ENCODE measurements at places on chromosomes 5 and 9. TPM values are rescaled to one million over a fixed set of nuclear protein-coding genes. Genes with fewer than 3 reads are reported as not detected.

SLC23A1 gene
- 0.66 TPM for total RNA-seq

TRAF1 gene
- total RNA-seq = 8.2 TPM

GCNT4 gene
- 3.3 TPM for total RNA-seq

TXN gene
- total RNA-seq = 93.1 TPM

TAF1L gene
- not detected for total RNA-seq

ENTPD2 gene
- 1.6 TPM for total RNA-seq

MEIKIN gene
- 39.2 TPM for total RNA-seq

ZBTB34 gene
- total RNA-seq = 7.5 TPM

ROR2 gene
- total RNA-seq = 4.0 TPM

SHROOM1 gene
- total RNA-seq = 19.5 TPM

SLC9A3 gene
- 4.7 TPM for total RNA-seq

MFAP3 gene
- 14.3 TPM for total RNA-seq

MVB12B gene
- 9.9 TPM for total RNA-seq

GRCh38 chr5:171911152-171911551, 95.3 kb downstream of the FBXW11 start:
- H3K27me3 ChIP-seq = no peaks in the 10 kb centered on the region
- no peak overlapping the region for H3K4me3 ChIP-seq
- no peaks in the 10 kb centered on the region for H3K36me3 ChIP-seq
- peaks cover 49% of the 10 kb centered on the region for H3K4me1 ChIP-seq
- DNase-seq = no peak

DNA sequence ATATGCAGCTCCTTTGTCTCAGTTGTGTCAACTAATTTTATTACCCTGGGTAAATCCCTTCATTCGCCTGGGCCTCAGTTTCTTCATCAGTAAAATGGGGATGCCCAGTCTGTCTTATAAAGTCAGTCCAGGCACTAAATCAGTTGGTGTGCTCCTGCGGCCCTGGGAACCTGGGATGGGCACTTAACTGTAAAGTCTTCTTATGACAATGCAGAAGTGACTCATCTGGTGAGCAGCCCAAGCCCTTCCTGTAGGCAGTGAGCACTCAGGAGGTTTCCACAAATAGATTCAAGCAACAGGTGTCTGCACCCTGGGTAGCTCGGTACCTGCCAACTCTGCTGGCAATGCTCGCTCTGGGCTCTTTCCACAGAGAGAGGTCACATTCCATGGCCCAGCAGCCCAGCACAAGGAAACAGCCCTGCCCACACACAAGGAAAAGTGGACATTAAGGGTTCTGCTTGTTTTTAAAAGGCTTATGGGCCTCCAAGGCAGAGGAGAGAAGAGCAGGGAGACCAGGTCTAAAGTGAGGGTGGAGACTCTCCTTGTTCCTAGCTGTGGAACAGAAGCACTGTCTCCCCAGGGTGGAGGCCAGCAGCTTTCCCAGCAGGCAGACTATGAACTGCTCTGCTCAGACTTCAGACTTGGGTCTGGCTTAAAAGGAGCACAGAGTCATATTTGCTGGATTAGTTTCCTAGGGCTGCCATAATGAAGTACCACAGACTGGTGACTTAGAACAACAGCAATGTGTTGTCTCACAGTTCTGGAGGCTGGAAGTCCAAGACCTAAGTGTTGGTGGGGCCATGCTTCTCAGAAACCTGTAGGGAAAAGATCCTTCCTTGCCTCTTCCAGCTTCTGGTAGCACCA, 89.7 kb upstream of the ADRA1B start:
- H3K27me3 ChIP-seq = no peaks in the 10 kb centered on the region
- no peak for DNase-seq
- H3K36me3 ChIP-seq = no peaks in the 10 kb centered on the region
- no peak overlapping the region for H3K27ac ChIP-seq
- H3K4me1 ChIP-seq = no peaks in the 10 kb centered on the region

DNA sequence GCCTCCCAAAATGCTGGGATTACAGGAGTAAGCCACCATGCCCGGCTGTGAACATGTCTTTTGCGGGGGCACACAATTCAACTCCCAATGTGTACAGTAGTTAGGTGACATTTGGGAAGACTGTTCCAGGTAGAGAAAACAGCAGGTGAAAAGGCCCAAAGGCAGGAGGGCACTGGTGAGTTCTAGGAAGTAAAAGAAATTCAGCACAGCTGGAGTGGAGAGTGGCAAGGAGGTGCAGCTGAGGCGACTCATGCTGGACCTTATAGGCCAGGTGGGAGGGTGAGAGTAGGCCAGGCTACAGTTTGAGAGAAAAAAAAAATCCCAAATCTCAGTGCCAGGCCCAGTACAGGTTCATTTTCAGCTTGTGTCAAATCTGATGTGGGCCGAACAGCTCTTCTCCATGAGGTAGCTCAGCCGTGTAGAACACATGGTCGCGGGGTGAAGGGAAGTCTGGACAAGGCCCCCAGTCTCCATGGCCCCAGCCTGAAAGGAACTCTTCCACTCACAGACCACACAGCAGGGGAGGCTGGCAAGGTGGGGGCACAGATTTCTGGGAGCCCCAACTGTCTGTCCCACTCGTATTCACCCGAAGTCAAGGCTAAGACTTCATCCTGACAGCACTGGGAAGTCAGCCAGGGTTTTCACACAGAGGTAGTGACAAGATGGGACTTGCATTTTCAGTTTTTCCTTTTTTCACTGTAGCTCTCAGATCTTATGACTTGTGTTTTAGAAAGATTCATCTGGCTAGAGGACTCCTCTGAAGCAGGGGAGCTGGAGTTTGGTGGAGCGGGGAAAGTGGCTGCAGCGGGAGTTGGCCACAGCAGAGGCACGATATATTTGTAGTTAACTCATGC, 4.5 kb upstream of the HNRNPAB start:
- no peaks in the 10 kb centered on the region for H3K27me3 ChIP-seq
- no peaks in the 10 kb centered on the region for H3K4me1 ChIP-seq
- no peak overlapping the region for H3K4me3 ChIP-seq
- no peak overlapping the region for H3K27ac ChIP-seq

DNA sequence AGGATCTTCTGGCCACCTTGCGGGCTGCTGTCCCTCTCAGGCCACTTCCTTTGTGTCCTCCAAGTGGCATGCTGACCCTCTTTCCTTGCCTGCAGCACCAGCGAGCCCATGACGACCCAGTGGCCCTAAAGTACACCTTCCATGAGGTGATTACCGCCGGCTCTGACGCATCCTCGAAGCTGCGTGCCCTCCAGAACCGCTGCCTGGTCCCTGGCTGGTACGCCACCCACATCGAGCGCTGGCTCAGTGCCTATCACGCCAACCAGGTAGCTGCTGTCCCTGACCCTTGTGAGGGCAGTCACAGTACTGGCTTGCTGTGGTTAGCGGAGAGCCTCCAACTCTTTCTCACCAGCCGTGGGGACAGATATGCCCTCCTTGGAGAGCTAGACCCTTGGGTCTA, 40.2 kb downstream of the NDST1 start:
- no peaks in the 10 kb centered on the region for H3K4me1 ChIP-seq
- no peaks in the 10 kb centered on the region for H3K36me3 ChIP-seq
- H3K27me3 ChIP-seq = no peaks in the 10 kb centered on the region
- H3K27ac ChIP-seq = no peak overlapping the region
- no peak for DNase-seq
- H3K4me3 ChIP-seq = no peak overlapping the region

DNA sequence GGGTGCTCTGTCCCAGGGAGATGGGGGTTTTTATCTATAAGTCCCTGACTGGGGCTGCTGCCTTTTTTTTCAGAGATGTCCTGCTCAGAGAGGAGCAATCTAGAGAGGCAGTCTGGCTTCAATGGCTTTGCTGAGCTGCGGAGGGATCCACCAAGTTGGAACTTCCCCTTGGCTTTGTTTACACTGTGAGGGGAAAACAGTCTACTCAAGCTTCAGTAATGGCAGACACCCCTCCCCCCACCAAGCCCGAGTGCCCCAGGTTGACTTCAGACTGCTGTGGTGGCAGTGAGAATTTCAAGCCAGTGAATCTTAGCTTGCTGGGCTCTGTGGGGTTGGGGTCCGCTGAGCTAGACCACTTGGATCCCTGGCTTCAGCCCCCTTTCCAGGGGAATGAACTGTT, 375.8 kb downstream of the RAB3C start:
- no peaks in the 10 kb centered on the region for H3K27me3 ChIP-seq
- H3K4me3 ChIP-seq = no peak overlapping the region
- no peak for DNase-seq
- H3K27ac ChIP-seq = no peak overlapping the region

GRCh38 chr9:129038109-129038852, 1.9 kb downstream of the MIGA2 start:
- no peak overlapping the region for H3K4me3 ChIP-seq
- H3K36me3 ChIP-seq = peaks cover 6% of the 10 kb centered on the region
- peaks cover 21% of the 10 kb centered on the region for H3K4me1 ChIP-seq
- H3K27me3 ChIP-seq = no peaks in the 10 kb centered on the region
- H3K27ac ChIP-seq = peak overlapping the region; percentile 24

GRCh38 chr5:163821142-163821541, 315.7 kb downstream of the MAT2B start:
- H3K27me3 ChIP-seq = no peaks in the 10 kb centered on the region
- no peaks in the 10 kb centered on the region for H3K4me1 ChIP-seq
- no peak for DNase-seq
- no peak overlapping the region for H3K4me3 ChIP-seq
- H3K36me3 ChIP-seq = no peaks in the 10 kb centered on the region

- H3K4me3 ChIP-seq = no peak overlapping the region
- no peak overlapping the region for H3K27ac ChIP-seq
- no peak for DNase-seq
- no peaks in the 10 kb centered on the region for H3K27me3 ChIP-seq
- H3K36me3 ChIP-seq = no peaks in the 10 kb centered on the region
- H3K4me1 ChIP-seq = no peaks in the 10 kb centered on the region
These were observed 132.7 kb downstream of the DCP2 start for GRCh38 chr5:113109344-113109743.

GRCh38 chr5:53249529-53250200, 140.1 kb upstream of the MOCS2 start:
- H3K27me3 ChIP-seq = no peaks in the 10 kb centered on the region
- no peak for DNase-seq
- H3K4me3 ChIP-seq = no peak overlapping the region
- H3K27ac ChIP-seq = no peak overlapping the region
- no peaks in the 10 kb centered on the region for H3K36me3 ChIP-seq
- no peaks in the 10 kb centered on the region for H3K4me1 ChIP-seq

DNA sequence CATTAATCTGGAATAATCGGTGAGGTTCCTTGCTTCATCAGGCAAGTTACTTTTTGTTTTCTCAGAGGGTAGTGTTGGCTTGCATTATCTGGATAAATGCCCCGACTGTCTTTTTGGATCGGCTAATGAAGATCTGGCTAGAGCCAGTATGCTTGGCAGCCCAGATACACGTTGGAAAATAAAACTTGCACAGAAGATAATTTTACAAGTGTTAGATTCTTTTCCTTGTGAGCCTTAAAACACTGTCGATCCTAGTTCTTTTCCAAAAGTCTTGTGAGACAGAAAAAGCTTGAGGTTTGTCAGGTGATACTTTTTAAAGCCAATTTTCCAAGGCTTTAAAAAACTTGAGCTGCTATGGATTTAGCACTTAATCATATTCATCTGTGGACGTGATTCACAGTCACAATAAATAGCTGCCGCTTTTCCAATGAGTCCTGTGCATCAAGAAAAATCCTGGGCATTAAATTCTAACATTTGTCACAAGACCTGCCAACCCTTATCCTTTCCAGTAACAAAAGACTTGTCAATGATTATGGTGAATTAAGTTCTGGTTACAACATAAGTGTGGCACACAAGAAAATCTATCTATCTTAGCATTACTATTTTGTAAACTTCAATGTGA, 68.5 kb downstream of the PRLR start:
- H3K27me3 ChIP-seq = no peaks in the 10 kb centered on the region
- H3K4me3 ChIP-seq = no peak overlapping the region
- no peak for DNase-seq
- H3K27ac ChIP-seq = no peak overlapping the region

DNA sequence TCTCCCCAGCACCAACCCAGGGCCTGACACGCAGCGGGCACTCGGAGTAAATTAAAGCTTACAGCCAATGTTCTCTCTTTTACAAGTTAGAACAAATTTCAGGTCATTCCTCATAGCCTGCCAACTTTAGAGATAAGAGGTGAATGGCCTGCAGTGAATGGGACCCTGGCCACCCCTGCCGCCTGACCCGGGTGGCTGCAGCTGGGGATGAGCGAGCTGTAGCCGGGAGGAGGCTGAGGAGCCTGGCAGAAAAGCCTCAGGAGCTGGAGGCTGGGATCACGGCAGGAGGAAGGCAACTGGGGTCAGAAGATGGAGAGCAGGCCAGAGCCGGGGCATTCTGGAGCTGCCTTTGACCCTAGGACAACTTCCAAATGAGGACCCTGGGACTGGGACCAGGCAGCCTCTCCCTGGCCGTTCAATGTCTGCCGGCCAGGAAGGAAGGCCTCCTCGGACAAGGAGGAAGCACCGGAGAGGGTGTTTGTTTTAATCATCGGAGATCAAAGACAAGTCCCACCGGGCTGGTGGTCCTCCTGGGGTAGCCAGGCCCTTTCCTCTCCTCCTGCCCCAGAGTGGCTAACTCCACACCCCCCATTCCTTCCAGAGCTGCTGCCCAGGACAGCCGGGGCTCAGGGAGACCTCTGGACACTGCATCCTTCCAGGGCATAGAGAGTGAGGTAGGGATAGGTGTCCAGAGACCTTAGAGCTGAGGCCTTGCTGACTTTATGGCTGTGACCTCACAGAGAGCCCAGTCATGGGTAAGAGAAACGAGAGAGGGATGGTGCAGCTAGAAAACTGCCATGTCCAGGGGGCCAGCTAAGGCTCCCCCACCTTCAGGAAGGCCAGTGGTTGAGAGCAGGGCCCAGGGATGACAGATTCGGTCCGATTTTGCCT, 87.3 kb upstream of the LMX1B start:
- DNase-seq = peak; percentile 15
- no peak overlapping the region for H3K27ac ChIP-seq
- H3K4me3 ChIP-seq = no peak overlapping the region
- no peaks in the 10 kb centered on the region for H3K4me1 ChIP-seq
- H3K36me3 ChIP-seq = no peaks in the 10 kb centered on the region

DNA sequence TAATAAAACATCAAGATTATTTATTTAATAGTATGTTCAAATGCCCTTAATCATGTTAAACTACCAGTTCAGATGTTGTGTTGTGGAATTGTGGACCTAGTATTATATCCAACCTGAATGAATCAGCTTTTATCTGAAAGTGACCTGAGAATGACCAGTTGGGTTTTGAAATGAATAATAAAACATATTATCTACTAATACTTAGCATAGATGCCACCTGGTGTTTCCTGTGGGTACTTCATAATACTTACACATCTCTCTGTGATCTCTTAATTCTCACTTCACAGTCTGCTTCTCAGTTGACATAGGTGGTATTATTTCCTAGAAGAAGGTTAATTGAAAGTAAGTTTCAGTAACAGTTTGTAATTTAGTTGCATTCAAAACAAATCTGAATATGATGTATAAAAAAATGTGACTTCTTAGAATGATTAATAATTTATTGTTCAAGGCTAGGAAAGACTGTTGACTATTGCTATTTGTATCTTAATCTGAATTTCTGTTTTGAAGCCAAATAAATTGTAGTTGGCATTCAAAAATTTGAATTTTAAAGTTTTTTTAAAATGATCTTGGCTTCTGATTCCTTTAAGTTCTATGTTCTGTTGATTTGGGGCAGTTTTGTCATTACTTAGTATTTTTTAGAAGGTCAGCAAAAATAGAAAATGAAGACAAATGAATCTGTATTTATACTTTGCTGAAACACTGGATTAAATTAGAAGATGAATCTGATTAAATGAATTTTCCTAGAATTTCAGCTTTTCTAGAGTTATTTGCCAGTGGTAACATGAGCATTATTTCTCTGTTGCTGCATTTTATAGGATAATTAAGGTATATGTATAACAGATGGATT, 48.2 kb downstream of the KIF2A start:
- H3K4me1 ChIP-seq = no peaks in the 10 kb centered on the region
- no peaks in the 10 kb centered on the region for H3K27me3 ChIP-seq
- H3K36me3 ChIP-seq = no peaks in the 10 kb centered on the region
- H3K4me3 ChIP-seq = no peak overlapping the region
- H3K27ac ChIP-seq = no peak overlapping the region

- DNase-seq = no peak
- H3K27ac ChIP-seq = no peak overlapping the region
- H3K36me3 ChIP-seq = no peaks in the 10 kb centered on the region
These were observed 41.2 kb downstream of the LRRTM2 start for GRCh38 chr5:138833726-138834480.

Measured in body of pancreas (tissue), 4 donors.